ENCODE measurements at places on chromosomes 16 and 17.
A peak's percentile ranks its signal among the peaks of the same experiment; 100 is the strongest.

DNA sequence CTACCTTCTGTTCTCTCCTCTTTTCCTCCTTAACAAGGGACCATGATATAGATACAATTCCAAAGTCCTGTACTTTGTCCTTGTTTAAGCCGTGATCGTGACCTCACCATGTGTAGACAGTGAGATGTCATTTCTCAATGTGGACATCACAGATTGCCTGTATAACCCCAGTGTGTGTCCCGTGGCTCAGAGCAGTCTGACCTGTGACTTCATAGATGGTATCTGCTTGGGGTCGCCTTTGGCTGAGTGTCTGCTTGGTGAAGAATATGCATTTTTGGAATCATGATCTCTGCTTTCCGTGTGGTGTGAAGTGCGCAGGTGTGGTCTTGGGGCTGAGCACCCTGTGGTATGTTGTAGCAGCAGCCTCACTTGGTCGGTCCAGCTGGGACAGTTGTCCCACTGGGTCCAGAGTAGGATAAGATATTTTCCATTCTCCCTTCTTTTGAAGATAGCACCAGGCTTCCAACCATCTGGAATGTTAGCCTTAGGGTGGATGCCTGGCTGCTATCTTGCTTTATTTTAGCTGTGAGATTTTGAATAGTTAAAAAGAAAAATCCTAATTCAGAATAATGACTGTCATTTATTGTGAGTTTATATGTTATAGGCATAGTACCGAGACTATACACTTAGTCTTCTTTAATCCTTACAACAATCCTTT lies 13.4 kb downstream of the MSI2 start:
- no peak for DNase-seq

DNA sequence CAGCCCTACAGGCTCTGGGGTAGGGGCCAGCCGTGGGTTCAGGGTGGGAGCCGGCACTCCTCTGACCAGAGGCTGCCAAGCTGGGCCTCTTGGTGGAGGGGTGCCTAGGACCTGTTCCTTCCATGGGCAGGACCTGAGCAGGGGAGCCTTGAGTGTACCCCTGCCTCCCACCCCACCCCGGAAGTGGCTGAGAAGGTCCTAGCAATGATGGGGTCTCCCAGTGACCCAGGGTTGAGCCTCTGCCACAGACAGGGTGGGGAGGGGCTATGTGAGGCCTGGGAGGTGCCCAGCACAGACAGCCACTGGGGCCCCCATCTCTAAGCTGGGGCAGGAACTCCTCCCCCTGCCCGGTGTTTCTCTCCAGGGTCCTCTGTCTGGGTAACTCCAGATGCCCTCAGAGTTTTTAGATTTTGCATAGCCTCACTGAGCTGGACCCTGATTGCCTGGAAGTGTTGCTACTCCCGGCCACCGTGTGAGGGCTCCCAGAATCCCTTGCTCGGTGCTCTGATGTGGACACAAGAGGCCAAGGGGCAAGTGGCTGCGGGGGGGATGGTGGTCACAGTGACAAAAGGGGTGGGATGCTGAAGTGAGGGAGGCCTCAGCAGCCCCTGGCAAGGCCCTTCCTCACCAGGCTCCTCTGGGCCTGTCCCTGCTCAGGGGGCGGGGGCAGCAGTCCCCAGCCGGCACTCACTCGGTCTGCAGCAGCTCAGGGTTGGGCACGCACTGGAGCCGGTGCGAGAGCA lies 6.4 kb upstream of the MTSS2 start:
- DNase-seq = no peak

DNA sequence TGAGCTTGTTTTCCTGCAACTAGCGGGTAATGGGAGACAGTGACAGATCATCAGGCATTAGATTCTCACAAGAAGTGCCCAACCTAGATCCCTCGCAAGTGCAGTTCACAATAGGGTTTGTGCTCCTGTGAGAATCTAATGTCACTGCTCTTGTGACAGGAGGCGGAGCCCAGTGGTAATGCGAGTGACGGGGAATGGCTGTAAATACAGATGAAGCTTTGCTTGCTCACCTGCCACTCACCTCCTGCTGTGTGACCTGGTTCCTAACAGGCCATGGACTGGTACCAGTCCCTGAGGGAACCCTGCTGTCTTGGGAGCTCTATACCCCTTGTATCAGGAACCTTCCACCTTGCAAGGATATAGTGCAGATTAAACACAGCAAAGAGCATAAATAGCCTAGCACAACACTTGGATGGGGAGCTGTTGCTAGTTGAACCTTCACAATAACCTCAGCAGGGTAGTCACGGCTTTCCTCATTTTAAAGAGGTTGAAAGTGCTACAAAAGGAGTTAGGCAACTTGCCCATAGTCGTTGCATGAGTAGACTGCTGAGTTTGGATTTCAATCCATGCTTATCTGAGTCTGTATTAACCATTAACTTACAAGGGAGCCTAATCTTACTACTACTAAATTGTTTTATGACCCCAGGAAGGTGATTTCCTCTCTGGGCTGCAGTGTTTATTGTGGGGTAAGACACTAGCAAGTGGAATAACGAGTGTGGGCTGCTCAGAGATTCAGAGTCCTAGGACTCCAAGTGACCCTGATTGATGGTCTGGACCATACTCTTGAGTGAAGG lies 156.6 kb upstream of the ZFHX3 start:
- DNase-seq = no peak

DNA sequence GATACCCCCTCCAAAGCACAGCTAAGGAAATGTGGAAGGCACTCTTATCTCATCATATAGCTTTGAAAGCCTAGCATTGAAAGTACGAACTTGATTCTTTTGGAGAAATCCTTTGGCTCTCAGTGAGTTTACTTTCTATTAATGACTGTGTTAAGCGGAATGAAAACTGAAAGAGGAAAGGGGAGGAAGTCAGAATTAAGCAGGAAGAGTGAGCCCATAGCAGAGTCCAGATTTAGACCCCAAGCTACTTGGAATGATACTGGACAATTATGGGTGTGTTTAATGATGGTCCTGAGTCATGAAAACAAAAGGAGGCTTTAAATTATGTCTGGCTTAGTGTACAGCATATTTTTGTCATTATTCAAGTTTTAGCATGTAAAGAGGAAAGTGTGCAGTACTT lies 42.2 kb downstream of the TENT4B start:
- DNase-seq = no peak

DNA sequence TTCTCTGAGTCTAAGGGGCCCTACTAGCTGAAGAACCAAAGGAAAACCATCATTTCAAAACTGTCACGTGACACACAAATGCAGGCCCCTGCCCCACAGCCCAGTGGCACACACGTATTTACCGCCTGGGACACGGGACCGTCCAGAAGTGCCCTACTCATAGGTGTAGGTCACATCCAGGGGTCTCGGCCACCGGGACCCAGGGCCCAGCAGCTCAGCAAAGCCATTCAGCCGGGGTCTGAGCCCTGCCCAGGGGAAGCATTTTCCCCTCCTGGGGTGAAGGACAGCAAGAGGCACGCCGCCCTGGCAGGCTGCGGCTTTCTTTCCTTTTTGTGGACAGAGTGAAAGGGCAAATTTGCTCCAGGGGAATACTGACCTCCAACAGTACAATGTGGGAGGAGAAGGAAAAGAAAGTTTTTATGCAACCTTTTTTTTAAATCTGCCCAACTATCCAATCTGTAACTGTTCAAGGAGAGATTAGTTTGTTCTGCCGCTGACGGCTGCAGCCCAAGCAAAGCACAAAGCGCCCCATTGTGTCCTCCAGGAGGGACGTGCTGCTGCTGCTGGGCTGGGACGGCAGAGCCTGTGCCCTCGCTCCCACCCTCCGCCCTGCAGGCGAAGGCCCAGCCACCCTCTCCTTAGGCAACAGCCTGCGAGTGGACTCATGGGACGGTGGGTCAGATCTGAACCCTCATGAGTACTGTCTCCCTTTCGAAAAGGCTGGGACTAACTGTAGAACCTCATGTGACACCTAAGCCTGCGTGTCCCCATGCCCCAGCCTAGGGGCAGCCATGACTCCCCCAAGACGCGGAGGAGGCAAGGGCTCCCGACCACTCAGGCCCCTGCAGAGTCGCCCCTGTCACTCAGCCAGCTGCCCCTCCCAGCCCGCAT lies 21.3 kb downstream of the SLC7A5 start:
- DNase-seq = no peak

DNA sequence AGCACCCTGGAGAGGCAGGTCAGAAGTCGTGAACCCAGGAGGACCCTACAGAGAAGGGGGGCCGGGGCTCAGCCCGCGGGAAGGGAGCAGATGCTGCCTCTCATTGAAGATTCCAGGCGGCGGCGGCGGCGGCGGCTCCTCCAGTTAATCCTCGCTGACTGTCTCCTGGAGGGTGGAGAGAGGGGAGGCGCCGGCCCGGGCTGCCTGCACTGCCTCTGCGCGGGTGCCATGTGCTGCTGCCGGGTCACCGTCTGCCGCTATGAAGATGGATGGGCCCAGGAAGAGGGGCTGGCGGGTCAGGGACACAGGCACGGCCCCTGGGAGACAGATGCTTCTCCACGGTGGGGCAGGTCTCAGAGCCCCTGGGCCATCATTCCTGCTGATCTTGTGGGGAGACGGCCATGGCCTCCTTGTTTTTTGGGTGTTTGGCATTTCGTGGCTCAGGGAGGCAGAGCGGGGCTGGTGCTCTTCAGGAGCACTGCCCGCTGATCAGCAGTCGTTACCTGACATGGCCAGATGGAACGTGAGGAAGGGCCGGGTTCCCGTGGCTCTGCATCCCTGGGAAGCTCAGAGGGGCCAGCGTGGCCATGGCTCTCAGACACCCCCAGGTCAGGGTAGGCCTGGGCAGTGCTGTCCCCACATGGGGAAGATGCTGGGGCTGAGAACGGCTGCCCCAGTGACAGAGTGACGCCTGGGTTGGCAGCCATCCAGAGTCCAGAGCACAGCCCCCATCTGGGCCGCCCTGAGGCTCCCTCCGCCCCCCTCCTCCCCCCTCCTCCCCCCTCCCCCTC lies 36.1 kb downstream of the GINS2 start:
- no peak for DNase-seq

DNA sequence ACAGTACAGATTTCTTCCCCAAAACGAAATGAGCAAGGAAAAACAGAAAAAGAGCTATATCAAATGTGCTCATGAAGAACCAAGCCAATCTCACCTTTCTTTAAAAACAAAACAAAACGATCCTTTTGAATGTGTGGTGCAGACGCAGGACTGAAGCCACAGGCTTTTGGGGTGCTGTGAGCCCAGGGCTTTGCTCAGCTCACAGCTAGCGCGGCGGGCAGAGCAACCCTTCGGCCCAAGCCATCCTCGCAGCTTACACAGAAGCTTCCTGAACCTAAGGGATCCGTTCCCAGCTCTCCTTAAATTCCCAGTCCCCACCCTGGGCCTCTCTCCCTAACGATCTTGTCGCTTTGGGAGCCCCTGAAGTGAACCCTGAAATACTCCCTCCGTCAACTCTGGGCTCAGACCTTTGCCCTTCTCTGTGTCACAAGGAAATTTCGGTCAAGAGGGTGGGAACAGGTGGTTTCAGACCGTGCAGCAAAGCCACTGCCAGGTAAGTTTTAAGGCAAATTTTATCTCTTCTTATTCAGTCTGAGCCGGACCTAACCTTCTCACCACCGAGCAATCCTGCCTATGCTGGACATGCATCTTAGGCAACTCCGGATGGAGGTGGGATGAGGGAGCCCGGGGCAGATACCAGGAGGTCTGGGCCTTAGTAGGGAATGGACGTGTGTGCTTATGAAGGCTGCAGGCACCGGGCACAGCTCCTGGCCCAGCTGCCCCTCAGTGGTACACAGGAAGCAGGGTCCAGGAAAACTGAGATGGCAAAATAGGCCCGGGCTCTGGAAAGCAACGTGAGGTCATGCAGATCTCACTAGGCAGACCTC lies 52.0 kb downstream of the COTL1 start:
- DNase-seq = no peak

DNA sequence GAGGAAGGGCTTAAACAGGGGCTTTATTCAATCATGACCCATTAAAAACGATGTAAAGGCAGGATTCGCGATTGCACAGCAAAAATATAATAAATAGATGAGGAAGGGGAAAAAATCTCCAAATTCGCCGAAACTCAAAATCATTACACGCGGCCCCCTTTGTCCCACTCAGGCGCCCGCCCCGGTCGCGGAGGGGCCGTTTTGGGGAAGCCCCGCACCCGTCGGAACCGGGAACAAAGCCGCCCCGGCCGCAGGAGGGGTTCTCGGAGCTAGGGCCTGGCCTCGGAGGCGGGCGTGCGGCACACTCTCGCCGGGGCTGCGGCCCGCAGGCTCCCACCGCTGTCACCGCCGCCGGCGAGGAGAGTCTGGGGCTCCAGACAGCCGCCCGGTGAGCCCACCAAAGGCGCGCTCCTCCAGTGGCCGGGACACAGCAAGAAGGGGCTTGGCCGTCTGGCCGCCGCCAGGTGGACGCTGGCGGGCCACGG lies 521 bp downstream of the C16orf87 start:
- peak; percentile 33 for DNase-seq

DNA sequence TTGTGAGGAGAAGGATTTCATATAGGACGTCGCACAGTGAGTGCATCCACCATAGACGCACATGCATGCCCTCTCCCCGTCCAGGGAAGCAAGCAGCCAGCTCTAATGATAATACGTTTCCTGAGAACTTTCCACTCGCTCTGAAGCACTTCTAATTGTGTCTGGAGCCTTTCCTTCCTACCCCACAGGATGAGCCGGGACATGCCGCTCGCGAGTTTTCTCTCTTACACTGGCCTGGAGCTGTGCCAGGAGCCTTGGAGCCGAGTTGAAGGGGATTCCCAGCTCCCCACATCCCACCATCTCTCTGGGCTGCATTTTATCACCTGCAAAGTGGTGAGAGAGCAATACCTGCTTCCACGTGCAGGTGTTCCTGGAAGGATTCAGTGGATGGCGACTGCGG lies 368.1 kb downstream of the C16orf95 start:
- DNase-seq = no peak

- DNase-seq = no peak
Observed at GRCh38 chr16:59632276-59632855, 898.2 kb upstream of the GOT2 start.

- DNase-seq = no peak
Observed at GRCh38 chr17:73538445-73538844, 105.8 kb downstream of the SDK2 start.

GRCh38 chr16:25403852-25404251 lies 146.2 kb upstream of the ZKSCAN2 start:
- DNase-seq = no peak

DNA sequence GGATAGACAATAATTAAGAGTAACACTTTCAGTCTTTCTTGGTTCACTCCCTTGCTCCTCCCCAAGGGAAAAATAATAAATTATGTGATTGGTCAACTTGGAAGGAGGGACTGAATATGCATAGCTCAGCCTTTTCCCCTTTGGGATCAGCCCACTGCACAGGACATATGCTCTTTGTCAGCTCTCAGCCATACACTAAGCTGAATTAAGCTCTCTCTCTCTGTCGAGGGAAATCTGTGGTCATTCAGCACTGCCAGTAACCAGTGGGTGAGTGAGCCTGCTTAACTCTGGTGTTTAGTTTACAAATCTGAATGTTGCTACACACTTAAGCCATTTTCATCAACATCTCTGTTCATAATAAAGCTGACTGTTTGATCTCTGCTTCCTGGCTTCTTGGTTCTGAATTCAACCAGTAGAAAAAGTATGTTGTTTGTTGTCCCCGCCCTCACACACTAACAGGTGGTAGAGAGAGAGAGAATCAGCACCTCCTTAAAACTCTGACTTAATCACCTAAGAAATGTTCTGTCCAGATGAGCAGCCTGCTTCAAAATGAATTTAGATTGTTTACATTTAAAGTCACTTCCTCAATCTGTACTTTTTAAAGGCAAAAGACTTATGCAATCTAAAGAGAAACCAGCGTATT lies 102.3 kb upstream of the C17orf78 start:
- DNase-seq = no peak

All from stimulated activated effector memory CD8-positive, alpha-beta T cell treated with anti-CD3 and anti-CD28 coated beads, Interleukin-12 subunit alpha, Interleukin-12 subunit beta, amount 100 ng/mL, for 72 hours (primary cell).